Stimulated activated CD4-positive, alpha-beta T cell treated with anti-CD3 and anti-CD28 coated beads, Interleukin-4, amount 100 ng/mL, for 4 hours (primary cell): ENCODE measurements at places on chromosomes 3 and 15.

DNA sequence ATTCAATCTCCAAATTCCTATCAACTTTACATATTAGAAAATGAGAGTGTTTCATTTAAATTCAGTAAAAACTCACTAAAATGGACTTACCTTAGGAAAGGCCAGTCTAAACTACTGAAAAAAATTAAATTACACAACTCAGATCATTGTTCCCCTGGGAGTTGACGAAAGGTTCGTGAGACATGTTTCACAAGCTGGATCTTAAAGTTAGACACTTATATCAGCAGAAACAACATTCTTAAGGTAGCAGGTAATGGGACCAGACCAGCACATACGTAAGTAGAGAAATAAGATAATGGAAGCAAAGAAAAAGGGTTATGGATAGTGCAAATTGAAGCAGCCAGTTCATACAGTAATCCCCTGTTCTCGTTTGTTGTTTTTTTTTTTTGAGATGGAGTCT is 8.9 kb downstream of the RFX7 start:
- DNase-seq = no peak

GRCh38 chr3:188693435-188693834 is 478.3 kb upstream of the TPRG1 start:
- no peak for DNase-seq

DNA sequence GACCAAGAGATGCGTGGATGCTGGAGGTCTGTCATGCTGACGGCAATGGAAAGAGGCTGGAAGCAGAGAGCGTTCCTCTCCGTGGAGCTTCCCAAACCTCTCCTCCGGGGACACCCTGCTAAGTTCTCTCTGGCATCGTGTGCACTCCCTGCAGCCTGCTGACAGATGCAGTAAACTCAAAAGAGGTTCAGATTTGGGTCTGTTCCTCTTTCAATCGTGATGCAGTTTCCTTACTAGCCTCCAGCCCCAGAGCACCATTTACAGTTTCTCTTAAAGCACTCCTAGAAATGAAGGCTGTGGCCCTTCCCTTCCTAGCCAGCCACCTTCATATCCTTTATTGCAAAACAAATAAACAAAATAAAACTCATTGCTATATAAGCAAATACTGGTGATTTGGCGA is 47.3 kb upstream of the LRRC58 start:
- DNase-seq = no peak

GRCh38 chr3:58107597-58107996 is 99.4 kb downstream of the FLNB start:
- DNase-seq = no peak

- DNase-seq = no peak
Observed at GRCh38 chr3:150759319-150759718, 3.6 kb downstream of the SIAH2 start.

DNA sequence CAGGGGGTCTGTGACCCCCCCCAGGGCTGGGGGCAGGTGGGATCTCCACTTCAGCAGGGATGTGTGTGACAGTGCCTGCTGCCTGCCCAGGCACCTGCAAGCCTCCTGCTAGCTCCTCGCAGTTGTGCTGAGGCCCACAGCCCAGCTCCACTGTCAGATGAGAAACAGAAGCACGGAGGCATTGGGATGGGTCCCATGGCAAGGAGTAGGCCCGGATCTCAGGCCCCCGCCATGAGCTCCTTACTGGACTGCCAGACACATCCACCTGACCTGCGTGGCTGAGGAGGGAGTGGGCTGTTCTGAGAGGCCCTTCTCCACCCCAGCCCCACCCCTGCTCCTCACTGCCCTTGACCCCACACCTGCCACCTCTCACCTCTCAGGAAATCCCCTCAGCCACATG is 18.2 kb upstream of the SKOR1 start:
- no peak for DNase-seq

DNA sequence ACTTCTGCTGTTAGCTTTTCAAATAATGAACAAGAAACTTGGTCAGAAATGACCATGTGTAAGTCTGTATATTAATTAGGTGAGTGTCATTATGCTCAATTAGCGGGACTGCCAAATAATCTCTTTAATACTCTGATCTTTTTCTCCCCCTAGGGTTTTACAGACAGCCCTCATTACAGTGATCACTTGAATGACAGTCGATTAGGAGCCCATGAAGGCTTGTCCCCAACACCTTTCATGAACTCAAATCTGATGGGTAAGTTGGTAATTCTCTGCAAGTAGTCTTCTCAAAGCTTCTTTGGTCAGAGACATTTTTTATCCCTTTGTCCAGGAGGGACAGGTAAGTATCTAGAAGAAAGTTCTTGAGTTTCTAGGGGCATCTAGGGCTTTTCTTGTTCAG is 173.2 kb downstream of the TCF12 start:
- no peak for DNase-seq

DNA sequence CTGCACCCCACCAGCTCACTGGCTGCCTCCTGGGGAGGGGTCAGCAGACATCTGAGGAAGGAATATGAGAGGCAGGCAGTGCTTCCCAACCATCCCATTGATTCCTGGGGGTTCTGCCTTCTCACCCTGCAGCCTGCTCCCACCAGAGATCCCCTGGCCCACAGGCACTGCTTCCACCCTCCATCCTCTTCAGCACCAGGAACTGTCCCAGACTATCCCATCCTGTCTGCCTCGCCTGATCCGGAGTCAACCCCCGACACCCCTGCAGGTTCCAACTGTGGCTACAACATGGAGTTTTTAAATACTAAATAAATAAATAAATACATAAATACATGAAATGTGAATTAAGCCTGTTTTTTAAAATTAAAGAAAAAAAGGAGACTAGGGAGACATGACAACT is 43.6 kb downstream of the CACNA2D2 start:
- DNase-seq = no peak

DNA sequence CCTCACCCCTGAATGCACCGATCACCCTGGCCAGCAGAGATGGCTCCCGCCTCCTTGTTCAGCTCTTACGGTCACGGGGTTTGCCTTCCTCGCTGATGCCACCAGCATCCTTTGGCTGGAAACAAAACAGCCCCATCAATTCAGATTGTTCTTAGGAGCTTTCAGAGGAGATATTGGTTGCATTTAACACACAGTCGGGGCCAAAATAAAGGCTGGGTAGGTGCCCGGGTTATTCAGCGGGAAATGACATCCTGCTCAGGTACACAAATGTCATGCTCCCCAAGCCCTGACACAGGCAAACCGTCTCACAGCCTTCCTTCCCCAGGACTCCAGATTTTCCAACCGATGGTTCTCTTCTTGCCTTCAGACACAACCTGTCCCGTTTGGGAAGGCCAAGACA is 62.4 kb upstream of the MEF2A start:
- DNase-seq = no peak

- DNase-seq = no peak
Observed at GRCh38 chr3:157452097-157452496, 15.4 kb downstream of the PTX3 start.

GRCh38 chr3:107699682-107700081 is 176.9 kb downstream of the BBX start:
- no peak for DNase-seq

DNA sequence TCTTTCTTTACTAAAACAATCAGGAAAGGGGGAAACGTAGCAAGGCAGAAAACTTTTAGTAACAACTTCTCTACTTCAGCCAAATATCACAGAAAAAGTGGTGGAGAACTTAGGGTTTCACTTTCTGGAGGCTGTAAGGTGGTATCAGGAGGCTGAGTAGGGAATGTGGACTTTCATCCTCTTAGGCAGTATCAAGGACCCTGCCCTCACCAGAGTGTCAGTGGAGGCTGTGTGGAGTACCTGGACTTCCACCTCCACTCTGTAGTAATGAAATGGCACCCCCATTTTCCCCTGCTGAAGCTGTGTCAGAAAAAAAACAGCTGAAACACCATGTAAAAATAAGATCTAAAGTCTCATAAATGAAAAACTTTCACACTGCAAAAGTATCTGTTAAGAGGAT is 11.2 kb upstream of the HHLA2 start:
- no peak for DNase-seq
